ENCODE measurements at places on chromosomes 13 and 19. TPM values are rescaled to one million over a fixed set of nuclear protein-coding genes. Genes with fewer than 3 reads are reported as not detected.

GRCh38 chr13:33202644-33203169, 82.8 kb downstream of the STARD13 start:
- no peak overlapping the region for H3K4me3 ChIP-seq
- no peaks in the 10 kb centered on the region for H3K36me3 ChIP-seq
- H3K4me1 ChIP-seq = peaks cover 56% of the 10 kb centered on the region
- H3K27me3 ChIP-seq = no peaks in the 10 kb centered on the region

GRCh38 chr13:56558698-56559320, 581.9 kb upstream of the PRR20A start:
- no peak for DNase-seq
- no peaks in the 10 kb centered on the region for H3K4me1 ChIP-seq
- no peaks in the 10 kb centered on the region for H3K27me3 ChIP-seq
- no peak overlapping the region for H3K27ac ChIP-seq

DNA sequence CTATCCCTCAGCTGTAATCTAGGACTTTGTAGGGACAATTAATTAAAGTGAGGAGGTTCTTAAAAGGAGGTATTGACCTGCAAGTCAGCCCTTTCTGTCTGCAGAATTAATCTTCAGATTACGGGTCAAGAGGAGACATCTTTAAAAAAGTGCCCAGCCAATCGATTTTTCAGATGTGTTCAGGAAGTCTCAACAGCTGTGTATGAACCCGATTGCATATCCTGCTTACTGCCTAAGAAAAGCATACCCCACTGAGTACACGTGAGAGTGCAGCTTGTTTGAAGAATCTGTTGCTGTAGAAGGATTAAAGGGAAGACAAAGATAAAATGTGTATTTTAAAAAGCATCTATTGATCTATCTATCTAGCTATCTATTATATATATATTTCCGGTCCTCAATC, 1194.5 kb downstream of the UQCRFS1 start:
- H3K4me1 ChIP-seq = no peaks in the 10 kb centered on the region
- no peaks in the 10 kb centered on the region for H3K36me3 ChIP-seq
- no peak for DNase-seq
- H3K4me3 ChIP-seq = no peak overlapping the region
- no peaks in the 10 kb centered on the region for H3K27me3 ChIP-seq

GRCh38 chr19:3975144-3975543, 4.2 kb upstream of the DAPK3 start:
- H3K27me3 ChIP-seq = no peaks in the 10 kb centered on the region
- peaks cover 57% of the 10 kb centered on the region for H3K36me3 ChIP-seq
- no peak overlapping the region for H3K27ac ChIP-seq

- H3K36me3 ChIP-seq = no peaks in the 10 kb centered on the region
- no peak overlapping the region for H3K27ac ChIP-seq
- DNase-seq = peak; percentile 59
- no peak overlapping the region for H3K4me3 ChIP-seq
Measured at GRCh38 chr13:78102121-78102677, 183.6 kb upstream of the EDNRB start.

- no peak for DNase-seq
- H3K27me3 ChIP-seq = no peaks in the 10 kb centered on the region
- H3K27ac ChIP-seq = no peak overlapping the region
- no peaks in the 10 kb centered on the region for H3K36me3 ChIP-seq
- H3K4me1 ChIP-seq = no peaks in the 10 kb centered on the region
Measured at GRCh38 chr13:94020833-94021232, 458.6 kb downstream of the DCT start.

DNA sequence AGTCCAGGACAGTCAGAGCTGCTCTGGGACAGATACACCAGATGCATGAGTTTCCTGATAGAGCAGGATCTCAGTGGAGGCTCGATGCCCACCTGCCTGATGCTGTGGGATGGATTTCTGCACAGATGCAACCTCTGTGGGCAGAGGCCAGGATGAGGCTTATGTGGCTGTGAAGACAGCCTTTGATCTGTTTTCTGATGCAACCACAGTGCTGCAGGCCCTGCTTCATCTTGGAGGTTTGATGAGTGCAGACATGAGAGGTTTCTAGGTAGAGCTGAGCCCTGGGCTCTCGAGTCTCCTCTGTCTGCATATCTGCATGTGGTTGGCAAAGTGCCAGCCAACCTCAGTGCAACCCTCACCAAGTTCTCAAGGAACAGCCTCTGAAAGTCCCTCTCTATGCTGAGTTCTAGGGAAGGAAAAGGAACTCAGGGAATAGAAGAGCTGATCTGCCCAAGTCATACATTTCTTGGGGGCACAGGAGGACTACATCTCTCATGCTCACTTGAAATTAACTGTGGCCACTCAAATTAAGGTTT, 23.1 kb upstream of the TSHZ3 start:
- no peak overlapping the region for H3K4me3 ChIP-seq
- no peak overlapping the region for H3K27ac ChIP-seq
- no peaks in the 10 kb centered on the region for H3K4me1 ChIP-seq
- H3K36me3 ChIP-seq = no peaks in the 10 kb centered on the region

GRCh38 chr19:18912933-18913332, 6.3 kb downstream of the COPE start:
- no peak overlapping the region for H3K4me3 ChIP-seq
- H3K27me3 ChIP-seq = no peaks in the 10 kb centered on the region
- H3K27ac ChIP-seq = no peak overlapping the region
- peaks cover 5% of the 10 kb centered on the region for H3K4me1 ChIP-seq
- no peak for DNase-seq
- peaks cover 4% of the 10 kb centered on the region for H3K36me3 ChIP-seq

- no peaks in the 10 kb centered on the region for H3K36me3 ChIP-seq
- DNase-seq = no peak
- no peaks in the 10 kb centered on the region for H3K27me3 ChIP-seq
- no peak overlapping the region for H3K27ac ChIP-seq
- no peaks in the 10 kb centered on the region for H3K4me1 ChIP-seq
Measured at GRCh38 chr13:94656766-94657165, 55.1 kb downstream of the GPR180 start.

GRCh38 chr13:46202188-46202795, 9.4 kb upstream of the LRRC63 start:
- no peaks in the 10 kb centered on the region for H3K36me3 ChIP-seq
- H3K4me1 ChIP-seq = no peaks in the 10 kb centered on the region
- DNase-seq = no peak
- H3K27me3 ChIP-seq = no peaks in the 10 kb centered on the region
- H3K4me3 ChIP-seq = no peak overlapping the region

DNA sequence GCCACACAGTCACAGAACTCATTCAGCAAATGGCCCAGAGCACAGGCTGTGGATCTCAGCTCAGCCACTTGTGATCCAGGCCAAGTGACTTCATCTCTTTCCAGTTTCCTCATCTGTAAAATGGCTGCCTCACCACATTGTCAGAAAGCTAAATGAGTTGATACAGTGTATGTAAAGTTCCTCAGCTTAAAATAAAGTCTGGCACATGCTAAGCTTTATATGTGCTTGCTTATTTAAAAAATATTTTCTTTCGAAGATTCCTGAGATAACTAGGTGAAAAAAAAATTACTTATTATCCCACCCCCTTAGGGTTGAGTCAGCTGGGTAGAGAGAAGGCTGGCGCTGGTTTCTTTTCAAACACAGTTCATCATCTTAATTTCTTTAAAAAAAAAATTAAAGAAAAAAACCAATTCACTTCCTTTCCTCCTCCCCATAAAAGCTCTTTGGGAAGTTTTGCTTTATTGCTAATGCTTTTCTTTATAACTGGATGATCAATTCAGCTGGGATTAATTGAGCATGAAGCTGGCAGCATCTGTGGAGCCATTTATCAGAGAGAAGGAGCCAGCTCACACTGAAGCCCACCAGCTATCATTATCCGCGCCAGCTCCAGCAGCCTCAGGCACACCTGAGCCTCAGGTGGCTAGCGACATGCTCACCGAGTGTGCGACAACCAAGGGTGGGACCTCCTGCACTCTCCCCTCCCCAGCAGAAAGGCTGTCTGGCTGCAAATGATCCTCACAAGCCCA, 354.9 kb downstream of the FOXO1 start:
- no peaks in the 10 kb centered on the region for H3K27me3 ChIP-seq
- peaks cover 14% of the 10 kb centered on the region for H3K4me1 ChIP-seq
- H3K36me3 ChIP-seq = no peaks in the 10 kb centered on the region
- DNase-seq = no peak
- no peak overlapping the region for H3K27ac ChIP-seq

- H3K4me3 ChIP-seq = no peak overlapping the region
- H3K36me3 ChIP-seq = no peaks in the 10 kb centered on the region
- H3K27ac ChIP-seq = no peak overlapping the region
- DNase-seq = no peak
Measured at GRCh38 chr19:34505321-34506025, 23.9 kb downstream of the WTIP start.

GRCh38 chr19:18167011-18167410, 6.6 kb upstream of the IFI30 start:
- no peaks in the 10 kb centered on the region for H3K27me3 ChIP-seq
- no peaks in the 10 kb centered on the region for H3K36me3 ChIP-seq
- DNase-seq = no peak
- H3K4me1 ChIP-seq = no peaks in the 10 kb centered on the region

- no peak overlapping the region for H3K27ac ChIP-seq
- H3K4me3 ChIP-seq = no peak overlapping the region
- H3K4me1 ChIP-seq = no peaks in the 10 kb centered on the region
- DNase-seq = no peak
- no peaks in the 10 kb centered on the region for H3K27me3 ChIP-seq
Measured at GRCh38 chr13:64640002-64640401, 2590.1 kb downstream of the PCDH9 start.

DNA sequence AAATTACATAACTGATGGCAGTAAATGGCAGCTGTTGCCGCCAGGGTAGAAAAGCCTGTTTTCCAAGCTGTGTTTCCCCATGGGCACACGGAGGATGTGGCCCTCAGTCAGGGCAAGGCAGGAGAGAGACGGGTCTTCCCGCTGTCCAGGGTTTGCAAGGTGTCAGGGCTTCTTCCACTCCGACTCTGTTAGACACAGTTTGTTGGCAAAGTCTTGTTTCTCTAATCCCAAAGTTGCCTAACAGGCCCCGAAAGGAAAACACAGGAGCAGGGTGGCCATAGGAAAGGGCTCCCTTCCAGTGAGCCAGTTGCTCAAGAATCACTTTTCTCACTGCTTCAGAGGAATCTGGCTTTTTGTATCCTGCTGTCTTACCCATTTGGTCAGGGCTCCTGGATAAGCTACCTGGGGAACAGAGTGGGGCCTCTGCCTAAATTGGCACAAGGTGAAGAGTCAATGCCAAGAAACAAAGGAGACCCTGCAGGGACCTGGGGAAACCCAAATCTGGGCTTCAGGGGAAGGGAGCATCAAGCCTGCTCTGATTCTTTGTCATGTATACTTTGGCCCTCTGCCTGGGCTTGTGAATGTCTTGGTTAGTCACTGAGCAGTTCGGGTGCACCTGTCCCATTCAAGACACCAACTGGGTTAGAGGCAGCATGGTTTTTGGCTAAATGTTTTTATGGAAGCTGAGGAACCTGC, 29.0 kb upstream of the CXCL17 start:
- H3K4me3 ChIP-seq = no peak overlapping the region
- H3K4me1 ChIP-seq = peaks cover 11% of the 10 kb centered on the region
- no peak for DNase-seq
- no peak overlapping the region for H3K27ac ChIP-seq

DNA sequence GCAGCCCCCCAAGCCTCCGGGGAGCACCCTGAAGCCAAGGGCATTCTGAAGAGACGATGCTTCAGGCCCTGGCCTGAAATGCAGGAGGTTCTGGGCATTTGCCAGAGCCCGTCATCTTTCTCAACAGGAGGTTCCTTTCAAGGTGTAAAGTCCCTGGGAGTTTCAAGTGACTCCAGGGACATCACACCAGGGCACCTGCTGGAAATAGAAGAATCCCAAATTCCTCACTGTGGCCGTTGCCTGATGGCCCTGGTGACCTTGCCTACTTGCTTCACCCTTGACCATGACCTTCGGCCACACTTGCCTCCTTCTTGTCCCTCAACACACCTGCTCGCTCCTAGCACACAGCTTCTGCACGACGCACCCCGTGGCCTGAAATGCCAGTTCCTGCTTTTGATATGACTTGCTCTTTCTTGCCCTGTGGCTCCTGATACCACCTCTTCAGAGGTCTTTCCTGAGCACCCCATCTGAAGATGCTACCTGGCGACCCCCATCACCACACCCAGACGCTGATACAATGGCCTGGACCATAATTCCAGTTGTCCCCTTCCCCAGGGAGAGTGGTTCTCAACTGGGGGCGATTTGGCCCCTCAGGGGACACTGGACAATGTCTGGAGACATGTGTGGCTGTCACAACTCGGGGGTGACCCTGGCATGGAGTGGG, 3.5 kb downstream of the DPP9 start:
- no peaks in the 10 kb centered on the region for H3K27me3 ChIP-seq
- no peak overlapping the region for H3K27ac ChIP-seq
- H3K4me3 ChIP-seq = no peak overlapping the region
- no peaks in the 10 kb centered on the region for H3K36me3 ChIP-seq

DNA sequence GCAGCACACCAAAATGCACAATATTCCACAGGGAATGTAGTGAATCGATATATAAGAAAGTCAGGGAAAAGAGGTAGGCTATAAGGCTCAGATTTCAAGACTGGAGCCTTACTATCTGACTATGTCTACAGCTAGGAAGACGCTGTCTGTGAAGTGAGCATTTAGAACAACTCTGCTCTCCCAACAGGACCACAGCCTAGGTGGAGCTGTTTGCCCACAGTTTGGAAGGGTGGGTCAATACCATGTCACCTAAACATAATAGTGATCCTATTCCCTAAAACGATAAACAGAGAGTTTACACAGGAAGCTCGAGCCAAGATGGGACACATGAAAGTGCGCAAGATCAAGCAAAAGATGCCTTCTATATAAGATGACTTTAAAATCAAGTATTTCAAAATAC, 2486.0 kb upstream of the PCDH20 start:
- H3K36me3 ChIP-seq = no peaks in the 10 kb centered on the region

The SIGLEC8 gene
- not detected for total RNA-seq

The MISP gene
- not detected for total RNA-seq

The ZNF8 gene
- 6.1 TPM for total RNA-seq

The CEACAM1 gene
- 1.3 TPM for total RNA-seq

The GNA15 gene
- 2.2 TPM for total RNA-seq

The IZUMO2 gene
- not detected for total RNA-seq

The LILRB2 gene
- total RNA-seq = 11.9 TPM

The DIRAS1 gene
- 163 TPM for total RNA-seq

The PSG3 gene
- not detected for total RNA-seq

Data from heart left ventricle (tissue), 16 donors.